Posterior vena cava (tissue), 2 donors: ENCODE measurements at places on chromosomes 1 and 21.
A peak's percentile ranks its signal among the peaks of the same experiment; 100 is the strongest.

DNA sequence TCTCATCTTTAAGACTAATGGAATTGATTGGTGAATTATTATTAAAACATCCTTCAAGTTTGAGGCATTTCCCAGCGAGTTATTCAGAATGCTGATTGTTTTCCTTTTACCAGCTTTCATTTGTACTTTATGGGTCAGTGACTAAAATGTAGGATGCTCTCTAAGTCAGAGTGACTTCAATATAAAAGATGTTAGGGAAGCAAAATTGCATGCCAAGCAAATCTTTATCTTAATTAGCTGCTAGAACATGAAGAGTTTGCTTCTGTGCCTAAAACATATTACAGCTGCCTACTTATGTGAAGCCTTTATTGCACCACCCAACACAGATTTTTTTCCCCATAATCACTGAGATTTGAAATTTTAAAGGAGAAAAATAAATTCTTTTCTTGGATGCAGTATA is 79.8 kb upstream of the CYYR1 start:
- DNase-seq = no peak

DNA sequence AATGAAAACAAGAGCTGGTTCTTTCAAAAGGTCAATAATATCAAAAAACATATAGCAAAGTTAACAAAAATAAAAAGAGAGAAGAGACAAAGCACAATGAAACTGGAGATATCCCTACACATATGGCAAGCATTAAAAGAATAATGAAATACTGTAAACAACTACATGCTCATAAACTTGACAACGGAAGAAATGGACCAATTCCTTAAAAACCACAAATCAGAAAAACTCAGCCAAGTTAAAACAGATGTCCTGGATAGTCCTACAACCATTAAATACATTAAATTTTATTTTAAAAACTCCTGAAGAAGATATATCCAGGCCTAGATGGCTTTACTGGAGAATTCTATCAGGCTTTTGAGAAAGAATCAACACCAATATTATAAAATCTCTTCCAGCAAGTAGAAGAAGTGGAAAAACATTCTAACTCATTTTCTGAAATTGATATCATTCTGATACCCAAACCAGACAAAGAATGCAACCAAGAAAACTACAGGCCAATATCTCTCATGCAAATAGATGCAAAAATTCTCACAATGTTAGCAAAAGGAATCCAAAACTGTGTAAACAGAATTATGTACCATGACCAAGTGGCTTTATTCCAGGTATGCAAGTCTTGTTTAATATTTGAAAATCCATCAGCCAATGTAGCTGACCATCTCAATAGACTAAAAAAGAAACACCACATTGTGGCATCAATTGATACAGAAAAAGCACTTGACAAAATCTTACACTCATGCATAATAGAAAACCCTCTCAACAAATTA is 56.1 kb upstream of the LRRC7 start:
- no peak for DNase-seq

GRCh38 chr1:160863774-160864131 is 1.1 kb upstream of the CD244 start:
- DNase-seq = no peak

DNA sequence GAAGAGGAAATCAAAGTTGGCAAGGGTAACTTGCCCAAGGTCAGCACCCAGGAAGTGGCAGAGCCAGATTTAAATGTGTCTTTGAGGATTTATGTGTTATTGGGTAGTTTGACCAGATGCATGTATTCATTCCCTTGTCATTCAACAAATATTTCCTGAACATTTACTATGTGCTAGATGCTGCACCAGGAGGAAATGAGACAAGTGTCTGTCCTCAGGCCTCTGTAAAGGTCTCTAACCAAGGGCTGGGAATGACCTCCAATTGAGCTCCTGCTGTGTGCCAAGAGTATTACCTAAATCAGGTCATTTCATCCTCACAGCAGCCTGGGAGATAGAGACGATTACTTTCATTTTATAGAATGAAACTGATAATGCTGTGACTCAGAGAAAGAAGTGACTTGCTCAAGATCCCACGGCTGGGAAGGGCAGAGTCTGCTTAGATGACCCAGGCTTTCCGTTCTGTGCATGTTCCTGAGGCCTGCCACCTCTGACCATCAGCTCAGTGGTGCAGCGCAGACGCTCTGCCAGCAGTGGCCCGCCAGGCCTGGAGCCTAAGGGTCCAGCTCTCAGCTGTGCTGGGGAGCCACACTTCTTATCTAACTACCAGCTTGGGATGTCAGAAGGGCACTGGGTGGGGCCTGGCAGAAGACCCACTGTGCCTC is 3.5 kb upstream of the TTC22 start:
- DNase-seq = peak; percentile 58
